ENCODE measurements at places on chromosomes 5 and 9. TPM values are rescaled to one million over a fixed set of nuclear protein-coding genes. Genes with fewer than 3 reads are reported as not detected.

LAMC3 gene
- 5.9 TPM for total RNA-seq

CERCAM gene
- total RNA-seq, result 1.9 TPM

OR1L8 gene
- total RNA-seq, result not detected

GZMA gene
- 2.1 TPM for total RNA-seq

SKP1 gene
- total RNA-seq, result 129 TPM

HMGCS1 gene
- 878 TPM for total RNA-seq

GPR150 gene
- total RNA-seq, result 0.08 TPM

LURAP1L gene
- total RNA-seq, result 18.6 TPM

ANKRD31 gene
- 0.08 TPM for total RNA-seq

SFXN1 gene
- 47.3 TPM for total RNA-seq

EQTN gene
- total RNA-seq, result 0.08 TPM

RLN2 gene
- total RNA-seq, result not detected

CXCL14 gene
- 6.1 TPM for total RNA-seq

MACROH2A1 gene
- total RNA-seq, result 113 TPM

GRIN1 gene
- total RNA-seq, result not detected

BTNL3 gene
- 0.19 TPM for total RNA-seq

GPR151 gene
- total RNA-seq, result not detected

ATP10B gene
- total RNA-seq, result 0.05 TPM

HTR4 gene
- 2.4 TPM for total RNA-seq

SLC45A2 gene
- total RNA-seq, result not detected

CARTPT gene
- not detected for total RNA-seq

CKMT2 gene
- 0.59 TPM for total RNA-seq

GABRA6 gene
- total RNA-seq, result not detected

SLC34A3 gene
- total RNA-seq, result not detected

ZNF883 gene
- total RNA-seq, result 0.08 TPM

CDKN2B-AS1 gene
- total RNA-seq, result not detected

ESM1 gene
- not detected for total RNA-seq

PCDHB8 gene
- 0.08 TPM for total RNA-seq

PCDHA9 gene
- not detected for total RNA-seq

PAEP gene
- total RNA-seq, result not detected

EGR1 gene
- 6.1 TPM for total RNA-seq

PCDHGB5 gene
- 2.5 TPM for total RNA-seq

C5orf58 gene
- total RNA-seq, result not detected

ANKRD18B gene
- 1.9 TPM for total RNA-seq

PCDHB9 gene
- total RNA-seq, result 0.25 TPM

CCDC183 gene
- 0.75 TPM for total RNA-seq

BSPRY gene
- 2.3 TPM for total RNA-seq

WNK2 gene
- 4.4 TPM for total RNA-seq

MARCOL gene
- not detected for total RNA-seq

TMC1 gene
- total RNA-seq, result not detected

NIM1K gene
- not detected for total RNA-seq

C5orf52 gene
- total RNA-seq, result not detected

FBXO38 gene
- 37.9 TPM for total RNA-seq

ENHO gene
- 9.6 TPM for total RNA-seq

PCDHB5 gene
- 0.42 TPM for total RNA-seq

PITX1 gene
- not detected for total RNA-seq

DOCK8 gene
- 10.6 TPM for total RNA-seq

MLANA gene
- 0.25 TPM for total RNA-seq
